ENCODE measurements at places on chromosomes 3 and 15. TPM values are rescaled to one million over a fixed set of nuclear protein-coding genes. Genes with fewer than 3 reads are reported as not detected.
A peak's percentile ranks its signal among the peaks of the same experiment; 100 is the strongest.

GRCh38 chr3:194801461-194802432 lies 116.1 kb downstream of the FAM43A start:
- DNase-seq: no peak
- H3K36me3 ChIP-seq: peaks cover 25% of the 10 kb centered on the region
- peaks cover 7% of the 10 kb centered on the region for H3K27me3 ChIP-seq
- no peak overlapping the region for H3K4me3 ChIP-seq

- peaks cover 52% of the 10 kb centered on the region for H3K4me1 ChIP-seq
- peaks cover 8% of the 10 kb centered on the region for H3K36me3 ChIP-seq
- no peak overlapping the region for H3K4me3 ChIP-seq
- peaks cover 2% of the 10 kb centered on the region for H3K27me3 ChIP-seq
- H3K27ac ChIP-seq: no peak overlapping the region
- DNase-seq: no peak
Measured at GRCh38 chr3:32453346-32453745, 49.3 kb downstream of the CMTM6 start.

- H3K36me3 ChIP-seq: peaks cover 6% of the 10 kb centered on the region
- peaks cover 14% of the 10 kb centered on the region for H3K4me1 ChIP-seq
- H3K27me3 ChIP-seq: no peaks in the 10 kb centered on the region
- no peak overlapping the region for H3K27ac ChIP-seq
- H3K4me3 ChIP-seq: no peak overlapping the region
Measured at GRCh38 chr3:33834096-33834453, 35.6 kb downstream of the PDCD6IP start.

DNA sequence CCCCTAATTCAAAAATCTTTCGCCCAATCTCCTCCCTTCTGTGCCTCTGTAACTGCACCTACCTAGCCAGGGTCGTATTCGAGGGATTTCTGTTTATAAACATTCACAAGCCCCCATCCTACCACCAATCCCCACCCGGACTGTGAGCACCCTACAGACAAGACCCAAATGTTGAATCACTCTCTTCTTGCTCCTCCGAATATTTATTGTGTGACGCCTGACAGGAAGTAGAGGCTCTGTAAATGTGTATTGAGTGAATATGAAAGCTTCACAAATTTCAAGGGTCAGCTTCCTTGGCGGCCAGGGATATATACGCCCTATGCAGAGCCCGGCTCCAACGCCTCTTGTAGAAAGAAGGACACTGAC lies 1.6 kb downstream of the BDH1 start:
- no peak for DNase-seq
- H3K36me3 ChIP-seq: no peaks in the 10 kb centered on the region
- H3K4me1 ChIP-seq: peaks cover 20% of the 10 kb centered on the region
- peaks cover 2% of the 10 kb centered on the region for H3K27me3 ChIP-seq

- no peaks in the 10 kb centered on the region for H3K36me3 ChIP-seq
- no peak for DNase-seq
- no peaks in the 10 kb centered on the region for H3K4me1 ChIP-seq
- H3K27ac ChIP-seq: no peak overlapping the region
- peaks cover 18% of the 10 kb centered on the region for H3K27me3 ChIP-seq
Measured at GRCh38 chr15:45139770-45140169, 10.0 kb downstream of the DUOX1 start.

DNA sequence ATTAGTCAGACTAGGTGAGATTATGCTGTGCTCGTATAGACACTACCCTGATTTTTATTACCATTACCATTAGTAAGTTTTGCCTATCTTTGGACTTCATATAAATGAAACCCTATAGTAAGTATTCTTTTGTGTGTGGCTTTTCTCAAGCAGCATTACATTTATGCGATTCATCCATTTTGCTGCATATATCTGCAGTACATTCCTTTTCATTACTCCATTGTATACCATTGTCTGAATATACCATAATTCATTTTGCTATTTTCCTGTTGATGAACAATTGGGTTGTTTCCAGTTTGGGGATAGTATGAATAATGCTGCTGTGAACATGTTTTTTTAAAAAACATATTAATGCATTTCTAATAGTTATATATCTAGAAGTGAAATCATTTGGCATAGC lies 45.3 kb downstream of the TMEM212 start:
- no peaks in the 10 kb centered on the region for H3K27me3 ChIP-seq
- no peak overlapping the region for H3K27ac ChIP-seq
- no peaks in the 10 kb centered on the region for H3K36me3 ChIP-seq
- no peaks in the 10 kb centered on the region for H3K4me1 ChIP-seq

DNA sequence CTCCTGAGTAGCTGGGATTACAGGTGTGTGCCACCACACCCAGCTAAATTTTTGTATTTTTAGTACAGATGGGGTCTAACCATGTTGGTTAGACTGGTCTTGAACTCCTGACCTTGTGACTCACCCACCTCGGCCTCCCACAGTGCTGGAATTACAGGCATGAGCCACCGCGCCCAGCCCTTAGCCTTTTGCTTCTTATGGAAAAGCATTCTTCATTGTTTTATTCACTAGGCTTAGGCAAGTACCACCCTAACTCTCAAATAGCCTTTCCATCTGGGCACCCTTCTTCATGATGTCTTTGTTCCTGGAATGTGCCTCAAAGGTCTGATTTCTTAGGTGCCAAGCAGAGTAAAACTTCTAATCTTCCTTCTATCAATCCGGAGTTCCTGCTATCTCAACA lies 641.8 kb downstream of the FHIT start:
- no peak overlapping the region for H3K4me3 ChIP-seq
- no peak overlapping the region for H3K27ac ChIP-seq
- DNase-seq: no peak

- no peaks in the 10 kb centered on the region for H3K36me3 ChIP-seq
- H3K4me3 ChIP-seq: peak within 1 kb of the TSS; percentile 85
- DNase-seq: peak; percentile 83
- peaks cover 11% of the 10 kb centered on the region for H3K4me1 ChIP-seq
- H3K27ac ChIP-seq: peak within 1 kb of the TSS; percentile 70
Measured at GRCh38 chr15:23687143-23687470, at the start of gene NDN. Gene NDN (minus strand): TSS chr15:23687305. CDS start chr15:23687217, 88 bp downstream.

GRCh38 chr3:72254483-72254882 lies 469.5 kb upstream of the PROK2 start:
- no peak overlapping the region for H3K27ac ChIP-seq
- H3K27me3 ChIP-seq: peaks cover 4% of the 10 kb centered on the region
- DNase-seq: no peak
- no peak overlapping the region for H3K4me3 ChIP-seq
- peaks cover 20% of the 10 kb centered on the region for H3K4me1 ChIP-seq
- H3K36me3 ChIP-seq: no peaks in the 10 kb centered on the region

GRCh38 chr3:145144361-145144760 lies 1016.6 kb downstream of the PLOD2 start:
- no peaks in the 10 kb centered on the region for H3K36me3 ChIP-seq
- no peak overlapping the region for H3K4me3 ChIP-seq
- H3K27me3 ChIP-seq: no peaks in the 10 kb centered on the region
- H3K4me1 ChIP-seq: peaks cover 2% of the 10 kb centered on the region
- H3K27ac ChIP-seq: no peak overlapping the region

DNA sequence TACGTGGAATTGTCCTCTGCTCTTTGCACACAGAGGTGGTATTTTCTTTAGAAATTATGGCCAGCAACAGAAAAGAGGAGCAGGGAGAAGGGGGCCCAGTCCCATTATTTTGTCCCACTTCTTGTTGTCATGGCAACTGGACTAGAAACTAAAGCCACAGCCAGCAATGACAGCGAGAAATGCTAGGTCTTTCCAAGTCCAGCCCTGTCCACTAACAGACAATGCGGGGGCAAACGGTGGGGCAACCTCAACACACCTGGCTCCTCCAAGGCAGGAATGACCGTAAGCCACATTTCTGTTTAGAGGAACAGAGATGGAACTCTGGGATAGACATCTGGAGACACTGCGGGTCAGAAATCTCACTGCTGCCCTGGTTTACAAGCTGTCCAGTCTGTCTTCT lies 107.3 kb downstream of the RFTN1 start:
- H3K27ac ChIP-seq: no peak overlapping the region
- no peak overlapping the region for H3K4me3 ChIP-seq
- peaks cover 25% of the 10 kb centered on the region for H3K4me1 ChIP-seq
- H3K27me3 ChIP-seq: no peaks in the 10 kb centered on the region

GRCh38 chr3:99960941-99961340 lies 143.3 kb downstream of the CMSS1 start:
- DNase-seq: no peak
- no peaks in the 10 kb centered on the region for H3K36me3 ChIP-seq
- peaks cover 22% of the 10 kb centered on the region for H3K4me1 ChIP-seq
- no peak overlapping the region for H3K27ac ChIP-seq
- no peaks in the 10 kb centered on the region for H3K27me3 ChIP-seq
- H3K4me3 ChIP-seq: no peak overlapping the region

GRCh38 chr3:17360991-17361390 lies 381.4 kb downstream of the TBC1D5 start:
- H3K36me3 ChIP-seq: no peaks in the 10 kb centered on the region
- H3K4me3 ChIP-seq: no peak overlapping the region
- H3K27me3 ChIP-seq: no peaks in the 10 kb centered on the region
- no peak for DNase-seq
- peaks cover 13% of the 10 kb centered on the region for H3K4me1 ChIP-seq

GRCh38 chr3:24725514-24726255 lies 231.0 kb upstream of the THRB start:
- no peak overlapping the region for H3K27ac ChIP-seq
- no peaks in the 10 kb centered on the region for H3K27me3 ChIP-seq
- DNase-seq: no peak
- H3K36me3 ChIP-seq: no peaks in the 10 kb centered on the region
- no peak overlapping the region for H3K4me3 ChIP-seq

DNA sequence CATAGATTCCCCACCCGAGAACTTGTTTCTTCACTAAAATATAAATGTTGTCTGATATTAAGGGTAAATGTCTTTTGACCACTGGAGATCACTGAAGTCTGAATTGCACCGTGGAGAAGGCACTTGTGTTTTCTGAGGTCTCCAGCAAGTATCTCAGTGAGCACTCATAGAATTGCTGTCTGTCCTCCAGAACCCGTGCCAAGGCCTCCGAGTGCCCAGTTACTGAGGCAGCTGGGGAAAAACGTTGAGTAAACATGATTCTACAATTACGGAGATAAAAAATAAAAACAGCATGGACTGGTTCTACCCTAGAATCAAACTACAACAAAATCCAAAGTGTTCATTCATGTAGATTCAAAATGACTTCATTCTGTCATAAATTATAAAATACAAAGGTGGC lies 60.0 kb downstream of the MLH1 start:
- no peak overlapping the region for H3K4me3 ChIP-seq
- DNase-seq: no peak
- H3K27me3 ChIP-seq: no peaks in the 10 kb centered on the region
- H3K36me3 ChIP-seq: no peaks in the 10 kb centered on the region
- no peak overlapping the region for H3K27ac ChIP-seq

DNA sequence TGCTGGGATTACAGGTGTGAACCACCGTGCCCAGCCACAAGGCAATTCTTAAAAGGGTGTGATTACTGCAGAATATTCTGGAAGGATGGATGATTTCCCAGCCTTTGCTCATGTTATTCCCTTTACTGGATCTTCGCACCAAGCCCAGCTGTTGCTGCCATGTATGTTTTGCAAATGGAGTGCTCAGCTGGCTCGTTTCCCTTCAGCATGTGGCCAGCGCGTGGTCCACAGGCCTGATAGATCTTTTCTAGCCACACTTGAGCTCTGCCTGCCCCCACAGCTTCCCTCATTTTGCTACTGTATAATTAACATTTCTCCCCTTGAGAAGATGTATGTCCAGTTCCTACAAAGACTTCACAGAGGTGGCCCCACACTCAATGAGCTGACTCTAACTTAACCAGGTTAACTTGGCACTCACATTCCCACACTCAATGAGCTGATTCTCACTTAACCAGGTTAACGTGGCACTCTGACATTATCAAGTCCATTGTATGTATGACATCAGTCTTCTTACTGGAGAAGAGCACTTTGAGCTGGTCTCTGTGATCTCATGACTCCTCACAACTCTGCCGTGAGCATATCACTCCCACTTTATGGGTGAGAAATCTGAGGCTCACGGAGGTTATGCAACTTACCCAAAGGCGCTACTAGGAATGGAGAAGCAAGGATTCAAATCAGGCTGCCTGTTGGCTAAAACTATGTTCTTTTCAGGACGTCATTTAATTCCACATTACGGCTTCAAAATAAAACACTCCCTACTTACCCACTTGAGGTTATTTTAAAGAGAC lies 49.2 kb downstream of the TM4SF4 start:
- H3K4me1 ChIP-seq: peaks cover 2% of the 10 kb centered on the region
- no peaks in the 10 kb centered on the region for H3K36me3 ChIP-seq

GRCh38 chr3:136678981-136679380 lies 73.2 kb downstream of the STAG1 start:
- H3K27me3 ChIP-seq: no peaks in the 10 kb centered on the region
- no peak for DNase-seq
- peaks cover 6% of the 10 kb centered on the region for H3K4me1 ChIP-seq
- H3K27ac ChIP-seq: no peak overlapping the region
- no peak overlapping the region for H3K4me3 ChIP-seq
- H3K36me3 ChIP-seq: no peaks in the 10 kb centered on the region

DNA sequence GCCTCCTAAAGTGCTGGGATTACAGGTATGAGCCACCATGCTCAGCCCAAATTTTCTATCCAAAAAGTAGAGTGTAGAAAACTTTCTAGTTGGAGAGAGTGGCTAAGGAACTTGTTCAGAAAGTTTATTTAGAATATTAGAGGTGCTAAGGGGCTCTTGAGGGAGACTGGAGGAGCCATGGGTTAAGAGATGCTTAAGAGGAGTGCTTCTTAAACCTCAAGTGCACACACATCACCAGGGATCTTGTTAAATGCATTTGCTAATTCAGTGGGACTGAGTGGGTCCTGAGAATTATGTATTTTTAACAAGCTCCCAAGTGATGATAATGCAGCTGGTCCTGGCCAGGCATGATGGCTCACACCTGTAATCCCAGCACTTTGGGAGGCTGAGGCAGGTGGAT lies 29.7 kb upstream of the SLMAP start:
- H3K36me3 ChIP-seq: no peaks in the 10 kb centered on the region
- no peak for DNase-seq
- no peak overlapping the region for H3K27ac ChIP-seq
- no peak overlapping the region for H3K4me3 ChIP-seq
- no peaks in the 10 kb centered on the region for H3K4me1 ChIP-seq
- H3K27me3 ChIP-seq: no peaks in the 10 kb centered on the region

DNA sequence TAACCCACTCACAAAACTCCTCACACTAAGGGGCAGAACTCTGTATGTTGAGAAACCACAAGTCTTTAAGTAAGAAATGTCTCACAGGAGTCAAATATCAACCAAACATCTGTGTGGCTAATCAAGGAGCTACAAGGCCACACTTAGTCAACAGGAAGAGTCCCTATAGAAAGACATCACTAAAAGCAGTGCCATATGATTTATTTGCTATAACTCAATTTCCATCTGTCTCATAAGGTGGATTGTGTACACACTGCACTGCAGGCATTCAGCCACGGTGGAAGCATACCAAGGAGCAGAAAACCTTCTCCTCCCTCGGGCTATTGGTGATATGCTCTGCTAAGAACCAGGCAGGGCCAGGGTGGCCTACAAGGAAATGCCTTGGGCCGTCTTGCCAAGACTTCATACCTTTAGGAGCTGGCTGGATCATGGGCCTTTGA lies 197.6 kb upstream of the CFAP20DC start:
- H3K4me1 ChIP-seq: no peaks in the 10 kb centered on the region
- no peak overlapping the region for H3K27ac ChIP-seq
- DNase-seq: no peak
- H3K27me3 ChIP-seq: no peaks in the 10 kb centered on the region

GRCh38 chr3:69300296-69300695 lies 85.6 kb downstream of the FRMD4B start:
- DNase-seq: no peak
- no peak overlapping the region for H3K27ac ChIP-seq
- H3K36me3 ChIP-seq: no peaks in the 10 kb centered on the region
- H3K27me3 ChIP-seq: peaks cover 1% of the 10 kb centered on the region
- peaks cover 11% of the 10 kb centered on the region for H3K4me1 ChIP-seq

OR5K2 gene
- not detected for total RNA-seq

RTP1 gene
- total RNA-seq: not detected

ZNF385D gene
- total RNA-seq: 42.9 TPM

ZBTB47 gene
- 9.7 TPM for total RNA-seq

CMTM8 gene
- not detected for total RNA-seq

ANKRD34C gene
- not detected for total RNA-seq

CPB1 gene
- total RNA-seq: not detected

ZPLD1 gene
- total RNA-seq: not detected

PCOLCE2 gene
- 33.4 TPM for total RNA-seq

All from glutamatergic neuron (in vitro differentiated cells).